ENCODE measurements at places on chromosomes 12 and 14. TPM values are rescaled to one million over a fixed set of nuclear protein-coding genes. Genes with fewer than 3 reads are reported as not detected.

CDH24 gene
- 23.7 TPM for total RNA-seq

OTX2 gene
- 0.27 TPM for total RNA-seq

ERBB3 gene
- 221 TPM for total RNA-seq

AMN gene
- 3.0 TPM for total RNA-seq

DENND5B gene
- 35.0 TPM for total RNA-seq

ARHGEF40 gene
- 65.3 TPM for total RNA-seq

MUCL1 gene
- total RNA-seq, result not detected

GRCh38 chr12:38921025-38921677, 15.8 kb upstream of the CPNE8 start:
- no peaks in the 10 kb centered on the region for H3K36me3 ChIP-seq
- H3K4me3 ChIP-seq, result no peak overlapping the region
- no peaks in the 10 kb centered on the region for H3K27me3 ChIP-seq
- peak; percentile 16 for DNase-seq

DNA sequence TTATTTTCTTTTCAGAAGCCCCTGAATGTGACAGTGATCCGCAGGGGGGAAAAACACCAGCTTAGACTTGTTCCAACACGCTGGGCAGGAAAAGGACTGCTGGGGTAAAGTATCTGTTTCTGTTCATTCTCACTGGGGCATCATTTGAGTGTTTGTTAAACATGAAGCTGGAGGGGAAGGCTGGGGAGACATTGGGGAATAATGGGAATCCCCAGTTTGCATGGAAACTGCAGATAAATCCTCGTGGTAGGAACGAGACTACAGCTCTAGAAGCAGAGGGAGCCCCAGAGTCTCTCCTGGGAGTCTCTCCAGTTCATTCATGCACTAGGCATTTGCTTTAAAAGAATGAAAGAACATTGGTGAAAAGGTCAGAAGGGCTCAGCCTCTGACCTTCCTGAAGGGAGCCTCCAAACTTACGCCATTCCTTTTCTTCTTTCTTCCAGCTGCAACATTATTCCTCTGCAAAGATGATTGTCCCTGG, 2.5 kb upstream of the CFAP251 start:
- H3K4me3 ChIP-seq, result no peak overlapping the region
- H3K4me1 ChIP-seq, result peaks cover 2% of the 10 kb centered on the region
- no peak for DNase-seq
- peaks cover 8% of the 10 kb centered on the region for H3K36me3 ChIP-seq

DNA sequence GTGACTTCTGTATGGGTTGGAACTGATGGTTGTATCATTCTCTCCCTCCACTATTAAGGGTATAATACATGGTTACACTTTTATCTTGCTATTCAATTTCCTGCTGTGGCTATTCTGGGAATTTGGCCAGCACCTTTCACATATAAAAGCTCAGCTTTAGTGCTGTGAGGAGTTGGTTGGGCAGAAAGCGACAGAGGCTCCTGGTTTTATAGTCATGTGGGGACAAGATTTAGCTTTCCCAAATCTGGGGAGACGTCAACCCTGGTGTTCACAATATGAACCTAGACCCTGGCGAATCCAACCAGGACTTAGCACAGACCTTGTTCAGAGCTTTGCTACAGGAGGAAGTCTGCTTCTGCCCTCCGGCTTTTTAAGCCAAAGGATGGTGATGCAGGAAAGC, 36.5 kb downstream of the FOS start:
- H3K27me3 ChIP-seq, result peaks cover 5% of the 10 kb centered on the region
- peaks cover 6% of the 10 kb centered on the region for H3K4me1 ChIP-seq
- DNase-seq, result no peak
- H3K27ac ChIP-seq, result no peak overlapping the region
- no peak overlapping the region for H3K4me3 ChIP-seq
- no peaks in the 10 kb centered on the region for H3K36me3 ChIP-seq

GRCh38 chr12:79250186-79250585, 385.6 kb downstream of the SYT1 start:
- H3K27ac ChIP-seq, result no peak overlapping the region
- DNase-seq, result no peak
- no peaks in the 10 kb centered on the region for H3K4me1 ChIP-seq
- H3K4me3 ChIP-seq, result no peak overlapping the region
- no peaks in the 10 kb centered on the region for H3K27me3 ChIP-seq
- no peaks in the 10 kb centered on the region for H3K36me3 ChIP-seq

GRCh38 chr12:100141666-100141997, 1.0 kb downstream of the BLTP3B start:
- H3K27me3 ChIP-seq, result no peaks in the 10 kb centered on the region
- no peaks in the 10 kb centered on the region for H3K36me3 ChIP-seq
- H3K27ac ChIP-seq, result peak overlapping the region; percentile 100

GRCh38 chr12:52010152-52010622, 3.4 kb downstream of the TAMALIN start:
- H3K4me1 ChIP-seq, result peaks cover 15% of the 10 kb centered on the region
- H3K27ac ChIP-seq, result no peak overlapping the region
- peaks cover 37% of the 10 kb centered on the region for H3K27me3 ChIP-seq

GRCh38 chr12:51972849-51973273, 21.4 kb downstream of the ACVR1B start:
- no peak for DNase-seq
- no peak overlapping the region for H3K4me3 ChIP-seq
- H3K27ac ChIP-seq, result peak overlapping the region; percentile 50
- H3K36me3 ChIP-seq, result peaks cover 16% of the 10 kb centered on the region
- no peaks in the 10 kb centered on the region for H3K27me3 ChIP-seq

GRCh38 chr14:105138551-105139111, 29.9 kb downstream of the JAG2 start:
- no peaks in the 10 kb centered on the region for H3K27me3 ChIP-seq
- no peaks in the 10 kb centered on the region for H3K4me1 ChIP-seq
- peaks cover 5% of the 10 kb centered on the region for H3K36me3 ChIP-seq
- DNase-seq, result no peak
- no peak overlapping the region for H3K4me3 ChIP-seq

DNA sequence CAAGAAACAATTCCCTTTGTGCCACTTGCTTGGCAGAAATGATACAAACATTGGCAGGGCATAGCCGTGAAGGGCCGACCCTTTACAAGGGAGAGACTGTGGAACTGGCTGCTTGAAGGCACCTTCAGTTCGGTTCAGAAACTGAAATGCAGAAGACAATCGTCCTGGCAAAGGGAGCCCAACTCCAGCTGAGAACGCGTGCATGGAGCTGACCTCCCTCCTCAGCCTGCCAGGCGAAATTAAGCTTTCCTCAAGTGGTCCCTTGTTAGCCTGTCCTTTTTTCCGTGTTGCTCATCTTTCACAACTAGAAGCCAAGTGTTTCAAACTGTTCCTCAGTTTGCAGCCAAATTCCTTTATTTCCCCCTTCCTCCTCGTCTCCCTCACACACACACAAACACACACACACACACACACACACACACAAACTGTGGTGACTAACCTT, 8.1 kb downstream of the LGR5 start:
- H3K4me3 ChIP-seq, result no peak overlapping the region
- H3K4me1 ChIP-seq, result no peaks in the 10 kb centered on the region
- H3K27me3 ChIP-seq, result peaks cover 88% of the 10 kb centered on the region

DNA sequence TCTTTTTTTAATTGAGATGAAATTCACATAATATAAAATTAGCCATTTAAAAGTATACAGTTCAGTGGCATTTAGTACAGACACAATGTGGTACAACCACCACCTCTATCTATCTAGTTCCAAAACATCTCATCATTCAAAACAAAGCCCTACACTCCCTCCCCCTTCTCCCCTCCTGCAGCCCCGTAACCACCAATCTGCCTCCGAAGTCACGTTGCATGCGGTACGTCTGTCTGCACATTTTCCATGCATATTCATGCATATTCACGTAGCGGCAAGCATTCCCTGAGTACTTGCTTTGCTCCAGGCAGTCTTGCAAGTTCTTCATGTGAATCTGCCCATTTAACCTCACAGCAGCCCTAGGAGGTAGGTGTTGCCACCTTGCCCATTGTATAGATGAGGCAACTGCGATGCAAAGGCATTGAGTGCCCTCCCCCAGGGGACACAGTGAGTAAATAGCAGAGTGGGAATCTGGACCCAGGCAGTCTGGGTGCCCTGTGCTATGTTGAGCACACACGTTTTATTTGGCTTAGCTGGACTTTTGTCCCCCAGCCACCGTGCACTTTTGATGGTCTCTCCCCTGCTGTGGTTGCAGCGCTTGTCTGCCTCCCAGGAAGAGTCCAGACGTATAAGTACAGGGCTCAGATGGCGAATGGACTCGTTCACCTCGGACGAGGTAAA, 43.4 kb downstream of the RIN3 start:
- no peaks in the 10 kb centered on the region for H3K4me1 ChIP-seq
- no peaks in the 10 kb centered on the region for H3K27me3 ChIP-seq
- no peak overlapping the region for H3K27ac ChIP-seq
- no peak for DNase-seq

DNA sequence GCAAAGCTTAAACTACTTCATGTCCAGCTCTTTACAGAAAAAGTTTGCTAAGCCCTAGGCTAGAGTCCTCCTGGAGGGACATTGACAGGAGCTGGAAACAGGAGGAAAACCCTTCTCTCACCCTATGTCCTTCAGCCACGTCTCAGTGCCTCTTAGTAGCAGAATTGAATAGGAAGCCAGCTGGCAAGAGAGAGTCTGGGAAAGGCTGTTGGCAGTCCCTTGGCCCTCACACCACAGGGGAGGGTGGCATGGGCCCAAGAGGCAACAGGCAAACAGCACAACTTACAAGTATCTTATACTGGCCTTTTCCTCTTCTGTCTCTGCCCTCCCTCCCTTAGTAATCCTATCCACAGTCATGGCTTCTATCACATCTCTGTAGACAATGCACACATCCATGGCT, 27.7 kb upstream of the DHRS2 start:
- H3K36me3 ChIP-seq, result no peaks in the 10 kb centered on the region
- H3K4me1 ChIP-seq, result peaks cover 17% of the 10 kb centered on the region
- peaks cover 43% of the 10 kb centered on the region for H3K27me3 ChIP-seq
- H3K4me3 ChIP-seq, result no peak overlapping the region
- no peak overlapping the region for H3K27ac ChIP-seq
- no peak for DNase-seq

- peak overlapping the region; percentile 37 for H3K27ac ChIP-seq
- H3K4me1 ChIP-seq, result peaks cover 15% of the 10 kb centered on the region
- DNase-seq, result no peak
- peaks cover 59% of the 10 kb centered on the region for H3K27me3 ChIP-seq
- no peaks in the 10 kb centered on the region for H3K36me3 ChIP-seq
These were observed 45.8 kb upstream of the ATP23 start for GRCh38 chr12:57895389-57896114.

DNA sequence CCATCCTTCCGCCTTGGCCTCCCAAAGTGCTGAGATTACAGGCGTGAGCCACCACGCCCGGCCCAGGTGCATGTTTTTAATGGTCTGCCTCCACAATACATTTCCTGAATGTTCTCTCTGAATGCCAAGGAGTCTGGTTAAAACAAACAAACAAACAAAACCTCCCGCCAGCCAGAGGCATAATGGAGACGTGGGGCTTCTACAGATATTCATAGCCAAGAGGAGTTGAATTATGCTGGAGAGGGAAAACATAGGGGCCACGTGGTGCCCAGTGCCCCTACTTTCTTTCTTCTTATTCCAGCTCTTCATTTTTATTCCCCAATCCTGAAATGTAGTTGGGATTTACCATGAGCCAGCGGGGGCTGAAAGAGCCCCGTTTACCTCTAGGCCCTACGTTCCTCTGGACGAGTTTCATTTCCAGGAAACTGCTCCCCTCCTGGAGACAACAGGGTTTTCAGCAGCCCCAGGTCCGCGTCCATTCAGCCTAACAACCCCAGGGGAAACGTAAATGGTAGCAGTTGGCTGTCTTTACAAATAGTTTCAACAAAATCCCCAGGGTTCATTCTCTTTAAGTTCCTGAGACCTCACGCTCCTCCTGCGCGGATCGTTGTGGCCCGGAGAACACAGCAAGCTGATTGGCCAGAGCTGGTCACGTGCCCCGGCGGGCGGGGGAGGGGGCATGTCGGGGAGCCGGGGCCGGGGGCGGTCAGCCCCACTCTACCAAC, 108.5 kb upstream of the ESRRB start:
- H3K27me3 ChIP-seq, result peaks cover 28% of the 10 kb centered on the region
- DNase-seq, result peak; percentile 30
- peak overlapping the region; percentile 56 for H3K4me3 ChIP-seq
- no peaks in the 10 kb centered on the region for H3K4me1 ChIP-seq

- no peaks in the 10 kb centered on the region for H3K36me3 ChIP-seq
- H3K27me3 ChIP-seq, result no peaks in the 10 kb centered on the region
- H3K4me3 ChIP-seq, result no peak overlapping the region
- H3K27ac ChIP-seq, result no peak overlapping the region
- no peak for DNase-seq
- H3K4me1 ChIP-seq, result no peaks in the 10 kb centered on the region
These were observed 72.0 kb downstream of the NELL2 start for GRCh38 chr12:44804068-44804467.

GRCh38 chr14:69491193-69491592, 6.7 kb downstream of the PLEKHD1 start:
- no peak overlapping the region for H3K27ac ChIP-seq
- no peak for DNase-seq
- no peaks in the 10 kb centered on the region for H3K36me3 ChIP-seq
- no peak overlapping the region for H3K4me3 ChIP-seq

GRCh38 chr12:53700567-53700966, 24.7 kb upstream of the ATP5MC2 start:
- peaks cover 92% of the 10 kb centered on the region for H3K27me3 ChIP-seq
- H3K4me3 ChIP-seq, result no peak overlapping the region
- DNase-seq, result no peak
